ENCODE measurements at places on chromosomes 11 and 22.

GRCh38 chr11:104968856-104969776 is 742 bp upstream of the CASP4 start:
- DNase-seq = no peak

- no peak for DNase-seq
Measured at GRCh38 chr22:38262051-38262795, 10.6 kb downstream of the TMEM184B start.

- no peak for DNase-seq
Measured at GRCh38 chr11:79371152-79371551, 69.7 kb downstream of the TENM4 start.

DNA sequence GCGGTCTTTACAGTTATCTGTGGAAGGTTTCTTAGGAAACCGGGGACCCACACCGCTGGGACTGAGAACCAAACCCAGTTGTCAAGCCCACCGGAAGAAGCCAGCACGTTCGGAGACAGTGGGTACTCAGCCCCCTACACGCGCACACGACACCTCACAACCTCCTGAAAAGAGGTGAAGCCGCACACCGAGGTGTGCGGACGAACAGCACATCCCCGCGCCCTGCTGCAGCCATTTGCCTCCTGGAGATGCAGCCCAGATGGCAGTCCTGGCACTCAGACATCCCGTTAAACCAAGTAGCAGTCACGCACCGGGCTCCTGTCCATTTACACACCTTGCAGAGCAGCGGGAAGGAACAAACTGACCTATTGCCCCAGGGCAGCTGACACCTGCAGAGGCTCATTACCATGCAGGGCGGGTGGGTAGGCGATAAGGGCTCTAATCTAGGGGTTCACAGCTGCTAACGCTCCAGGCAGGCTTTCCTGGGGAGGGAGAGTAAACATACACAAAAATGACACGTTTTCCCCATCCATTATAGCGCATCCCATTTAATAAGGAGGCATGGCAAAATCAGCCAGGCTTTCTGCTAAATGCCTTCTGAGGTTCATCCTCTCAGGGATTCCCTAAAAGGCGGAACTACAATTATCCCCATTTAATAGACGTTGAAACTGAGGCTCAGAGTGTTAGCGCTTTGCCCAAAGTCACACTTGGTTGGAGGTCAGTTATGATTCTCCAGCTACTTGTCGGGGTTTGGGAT is 864 bp upstream of the EHBP1L1 start:
- DNase-seq = no peak

GRCh38 chr22:37967637-37968451 is 14.3 kb downstream of the POLR2F start:
- no peak for DNase-seq

GRCh38 chr22:37990301-37990700 is 5.9 kb upstream of the SOX10 start:
- DNase-seq = no peak

- no peak for DNase-seq
Measured at GRCh38 chr11:117917591-117918151, 11.5 kb downstream of the TMPRSS13 start.

- no peak for DNase-seq
Measured at GRCh38 chr11:12864316-12865156, 144.6 kb upstream of the RASSF10 start.

- DNase-seq = peak; percentile 72
Measured at GRCh38 chr22:36977401-36977861, 41.8 kb downstream of the TST start.

DNA sequence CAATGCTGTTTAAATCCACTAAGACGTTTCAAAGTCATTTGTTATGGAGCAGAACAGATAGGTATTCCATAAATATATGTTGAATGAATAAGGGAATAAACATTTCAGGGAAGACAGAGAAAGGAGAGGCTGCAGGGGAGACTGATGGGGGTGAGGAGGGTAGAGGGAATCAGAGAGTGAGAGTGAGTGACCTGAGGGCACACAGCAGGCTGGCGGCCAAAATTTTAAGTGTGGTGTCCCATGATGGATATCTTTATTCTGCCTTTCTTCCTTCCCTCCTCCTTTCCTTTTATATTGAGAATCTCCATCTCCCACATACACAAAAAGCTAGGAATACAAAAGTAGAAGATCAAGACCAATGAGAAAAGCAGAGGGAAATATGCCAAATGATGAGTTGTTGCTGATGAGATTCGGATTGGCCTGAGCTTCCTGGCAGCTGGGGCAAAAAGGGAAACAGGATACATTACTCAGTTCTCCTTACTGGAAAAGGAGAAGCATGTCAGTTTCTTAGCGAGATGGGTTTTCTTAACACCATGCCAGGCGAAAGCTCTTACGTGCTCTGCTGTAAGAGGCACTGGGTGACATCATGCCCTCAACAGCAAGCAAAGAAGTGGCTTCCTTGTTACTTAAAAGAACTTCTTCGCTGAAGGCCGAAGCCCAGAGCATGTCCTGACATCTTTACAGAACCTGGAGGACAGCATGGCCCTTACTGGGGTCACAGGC is 11.2 kb upstream of the CYTH4 start:
- no peak for DNase-seq

GRCh38 chr11:119891055-119891768 is 162.2 kb upstream of the NECTIN1 start:
- no peak for DNase-seq

DNA sequence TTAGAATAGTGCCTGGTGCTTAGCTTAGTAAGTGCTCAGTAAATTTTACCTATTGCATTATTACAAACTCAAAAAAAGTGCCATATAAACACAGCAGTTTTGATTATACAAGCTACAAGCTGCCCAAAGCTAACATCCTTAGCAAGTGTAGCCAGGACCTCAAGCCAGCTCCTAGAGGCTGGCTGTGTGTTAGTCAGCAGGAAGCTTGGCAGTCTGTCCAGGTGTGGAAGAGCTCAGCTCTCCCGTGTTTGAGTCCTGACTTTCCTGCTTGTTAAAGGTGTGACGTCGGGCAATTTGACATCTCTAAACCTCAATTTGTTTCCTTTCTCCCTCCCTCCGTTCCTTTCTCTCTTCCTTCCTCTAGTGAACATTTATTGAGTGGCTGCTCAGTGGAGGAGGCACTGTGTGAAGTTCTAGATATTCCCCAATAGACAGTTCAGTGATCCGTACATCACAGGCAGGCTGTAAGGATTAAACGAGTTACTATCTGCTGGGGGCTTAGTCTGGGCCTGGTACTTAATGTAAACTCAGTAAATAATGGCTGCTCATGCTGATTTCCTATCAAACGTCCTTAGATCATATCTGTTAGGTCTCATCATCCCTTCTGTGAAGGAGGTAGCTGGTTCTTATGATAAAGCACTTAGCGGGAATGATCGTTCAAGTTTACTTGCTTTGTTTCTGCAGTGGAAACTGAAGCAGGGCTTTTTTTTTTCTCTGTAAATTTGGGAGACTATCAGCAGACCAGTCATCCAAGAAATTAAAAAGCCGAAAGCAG is 68.7 kb downstream of the PRR5L start:
- DNase-seq = no peak

GRCh38 chr11:69080257-69080995 is 31.7 kb downstream of the TPCN2 start:
- DNase-seq = no peak

- DNase-seq = no peak
Measured at GRCh38 chr22:17201285-17201945, 17.8 kb downstream of the ADA2 start.

DNA sequence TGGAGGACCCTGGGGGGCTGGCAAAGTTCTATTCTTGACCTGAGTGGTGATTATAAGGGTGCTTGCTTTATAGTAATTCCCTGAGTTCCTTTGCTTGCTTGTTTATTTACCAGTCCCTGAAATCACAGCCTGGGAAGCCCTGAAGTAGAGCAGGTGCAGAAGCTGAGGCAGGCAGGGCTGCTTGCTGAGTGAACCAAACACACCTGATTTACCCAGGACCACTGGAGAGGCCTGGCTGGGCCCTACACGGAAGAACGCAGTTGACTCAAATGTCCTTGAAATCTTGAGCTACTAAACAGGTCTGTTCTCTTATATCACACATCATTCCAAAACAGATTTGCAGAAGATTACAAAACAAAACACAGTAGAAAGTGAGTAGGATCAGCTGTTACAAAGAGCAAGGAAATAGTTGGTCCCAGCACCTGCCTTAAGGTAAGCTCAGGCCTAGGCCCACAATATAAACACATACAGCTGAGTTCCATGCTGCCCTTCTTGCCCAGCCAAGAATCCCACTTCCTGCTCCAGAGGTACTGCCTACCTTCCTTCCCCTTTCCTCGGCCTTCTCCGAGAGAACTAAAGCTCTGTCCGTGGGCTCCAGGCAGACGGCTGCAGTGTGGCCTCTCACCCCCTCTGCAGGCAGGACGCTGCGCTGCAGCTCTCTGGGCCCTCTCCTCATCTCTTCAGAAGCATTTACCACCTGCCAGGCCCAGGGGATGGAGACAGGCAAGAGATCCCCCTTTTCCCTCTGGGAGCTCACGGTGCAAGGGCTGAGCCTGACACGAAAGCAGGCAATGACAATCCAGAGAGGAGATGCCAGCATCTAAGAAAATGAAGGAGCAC is 46.1 kb upstream of the SCUBE2 start:
- peak; percentile 46 for DNase-seq

GRCh38 chr11:94171693-94172440 is 43.2 kb downstream of the PANX1 start:
- no peak for DNase-seq

DNA sequence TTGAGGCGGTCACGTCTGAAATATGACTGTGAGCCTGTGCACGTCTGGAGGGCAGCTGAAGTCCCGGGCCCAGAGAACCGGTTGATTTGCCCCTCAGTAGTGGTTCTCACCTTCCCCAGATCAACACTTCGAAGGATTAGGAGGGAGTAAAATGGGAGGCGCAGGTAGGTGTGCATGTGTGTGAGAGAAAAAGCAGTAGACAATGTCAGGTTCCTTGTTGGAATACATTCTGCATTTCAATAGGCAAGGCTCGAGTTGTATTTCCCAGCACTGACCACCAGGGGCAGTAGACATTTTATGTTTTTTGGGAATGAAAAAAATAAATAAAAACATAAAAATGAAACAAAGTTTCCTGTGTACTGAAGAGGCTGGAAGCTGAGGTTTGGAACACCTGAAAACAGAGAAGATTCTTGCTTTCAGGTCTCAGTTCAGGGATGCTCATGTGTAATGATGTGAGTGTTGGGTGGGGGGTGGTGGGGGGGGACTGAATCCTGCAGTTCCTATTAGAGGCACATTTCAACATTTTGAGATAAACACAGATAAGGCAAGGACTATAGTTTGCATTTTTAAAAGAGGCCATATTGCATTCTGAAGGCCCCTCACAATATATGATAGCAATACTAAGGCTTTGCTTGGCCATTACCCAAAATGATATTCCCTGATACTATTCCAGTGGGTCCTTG is 333.9 kb downstream of the CADM1 start:
- no peak for DNase-seq

- DNase-seq = no peak
Measured at GRCh38 chr11:25536289-25536688, 795.6 kb upstream of the ANO3 start.

DNA sequence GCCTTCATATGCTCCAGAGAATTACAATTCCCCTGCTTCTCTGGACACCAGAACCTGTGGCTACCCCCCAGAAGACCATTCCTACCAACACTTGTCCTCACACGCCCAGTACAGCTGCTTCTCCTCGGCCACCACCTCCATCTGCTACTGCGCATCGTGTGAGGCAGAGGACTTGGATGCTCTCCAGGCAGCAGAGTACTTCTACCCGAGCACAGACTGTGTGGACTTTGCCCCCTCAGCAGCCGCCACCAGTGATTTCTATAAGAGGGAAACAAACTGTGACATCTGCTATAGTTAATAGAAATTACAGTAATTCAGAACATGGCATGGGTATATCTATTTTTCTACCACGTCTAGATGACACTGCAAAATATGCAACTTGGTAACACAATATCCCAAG is 9.8 kb downstream of the POU2AF3 start:
- DNase-seq = no peak

DNA sequence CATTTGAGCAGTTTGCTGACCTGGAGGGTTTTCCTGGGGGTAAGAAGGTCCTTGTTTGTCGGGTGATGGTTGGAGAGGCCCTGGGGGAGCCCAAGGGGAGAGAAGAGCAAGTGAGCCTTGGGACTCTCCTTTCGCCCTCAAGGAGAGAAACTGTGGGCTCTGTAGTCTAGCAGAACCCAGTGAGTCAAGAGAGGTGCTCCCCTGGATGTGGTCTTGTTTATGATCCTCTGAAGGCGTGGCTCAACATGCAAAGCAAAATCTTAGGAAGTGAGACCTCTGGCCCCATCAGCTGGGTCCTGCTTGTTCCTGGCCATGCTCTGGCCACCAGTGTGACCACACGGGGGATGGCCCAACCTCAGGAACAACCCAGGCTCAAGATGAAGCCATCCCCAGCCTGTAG is 66.5 kb upstream of the ALX4 start:
- no peak for DNase-seq

DNA sequence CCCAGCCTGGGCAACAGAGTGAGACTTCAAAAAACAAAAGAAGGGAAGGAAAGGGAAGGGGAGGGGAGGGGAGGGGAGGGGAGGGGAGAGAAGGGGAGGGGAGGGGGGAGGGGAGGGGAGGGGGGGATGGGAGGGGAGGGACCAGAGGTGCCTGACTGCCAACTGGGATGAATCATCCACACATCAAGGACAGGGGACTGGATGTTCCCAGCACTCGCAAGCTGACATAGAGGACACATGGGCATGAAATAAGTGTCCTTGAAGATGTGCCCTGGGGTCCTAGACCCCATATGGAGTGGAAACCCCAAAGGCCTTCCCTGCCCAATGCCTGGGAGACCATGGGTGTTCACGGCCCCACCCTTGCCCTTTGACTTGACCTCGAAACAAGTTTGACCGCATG is 19.8 kb downstream of the TST start:
- DNase-seq = no peak

DNA sequence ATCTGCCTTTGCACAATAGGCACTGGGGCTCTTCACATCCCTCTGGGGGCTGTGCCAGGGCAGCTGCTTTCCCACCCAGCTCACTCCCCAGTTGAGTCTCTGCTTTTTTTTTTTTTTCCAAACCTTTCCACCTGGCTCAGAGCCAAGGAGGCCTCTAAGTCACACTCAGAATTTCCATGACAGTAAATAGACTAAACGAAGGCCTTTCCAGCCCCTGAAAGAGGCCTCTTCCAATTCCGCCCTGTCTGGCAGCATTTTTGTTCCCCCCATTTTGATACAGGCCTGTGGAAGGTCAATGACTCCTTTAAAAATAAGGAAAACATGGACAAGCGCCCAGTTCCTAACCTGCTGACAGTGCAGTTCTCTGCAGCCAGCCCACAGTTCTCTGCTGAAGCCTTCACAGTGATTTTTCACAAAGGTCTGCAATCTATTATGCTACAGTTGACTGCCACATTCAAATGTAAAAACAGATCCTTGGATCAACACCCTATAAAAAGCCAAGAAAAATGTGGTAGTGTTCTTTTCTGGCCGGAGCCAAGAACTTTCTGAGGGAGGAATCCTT is 107.5 kb upstream of the SESN3 start:
- no peak for DNase-seq
